GM06990 (cell line): ENCODE measurements at places on chromosomes 7 and 10.

- DNase-seq, result peak; percentile 74
Measured at GRCh38 chr7:50293509-50294179, 10.9 kb upstream of the IKZF1 start.

- no peak for DNase-seq
Measured at GRCh38 chr7:1610013-1610677, 40.3 kb upstream of the PSMG3 start.

GRCh38 chr7:94059746-94060145 is 55.6 kb upstream of the BET1 start:
- DNase-seq, result no peak

GRCh38 chr10:4046030-4046429 is 261.0 kb upstream of the KLF6 start:
- DNase-seq, result no peak

GRCh38 chr7:7862393-7862792 is 106.2 kb upstream of the GLCCI1 start:
- no peak for DNase-seq

DNA sequence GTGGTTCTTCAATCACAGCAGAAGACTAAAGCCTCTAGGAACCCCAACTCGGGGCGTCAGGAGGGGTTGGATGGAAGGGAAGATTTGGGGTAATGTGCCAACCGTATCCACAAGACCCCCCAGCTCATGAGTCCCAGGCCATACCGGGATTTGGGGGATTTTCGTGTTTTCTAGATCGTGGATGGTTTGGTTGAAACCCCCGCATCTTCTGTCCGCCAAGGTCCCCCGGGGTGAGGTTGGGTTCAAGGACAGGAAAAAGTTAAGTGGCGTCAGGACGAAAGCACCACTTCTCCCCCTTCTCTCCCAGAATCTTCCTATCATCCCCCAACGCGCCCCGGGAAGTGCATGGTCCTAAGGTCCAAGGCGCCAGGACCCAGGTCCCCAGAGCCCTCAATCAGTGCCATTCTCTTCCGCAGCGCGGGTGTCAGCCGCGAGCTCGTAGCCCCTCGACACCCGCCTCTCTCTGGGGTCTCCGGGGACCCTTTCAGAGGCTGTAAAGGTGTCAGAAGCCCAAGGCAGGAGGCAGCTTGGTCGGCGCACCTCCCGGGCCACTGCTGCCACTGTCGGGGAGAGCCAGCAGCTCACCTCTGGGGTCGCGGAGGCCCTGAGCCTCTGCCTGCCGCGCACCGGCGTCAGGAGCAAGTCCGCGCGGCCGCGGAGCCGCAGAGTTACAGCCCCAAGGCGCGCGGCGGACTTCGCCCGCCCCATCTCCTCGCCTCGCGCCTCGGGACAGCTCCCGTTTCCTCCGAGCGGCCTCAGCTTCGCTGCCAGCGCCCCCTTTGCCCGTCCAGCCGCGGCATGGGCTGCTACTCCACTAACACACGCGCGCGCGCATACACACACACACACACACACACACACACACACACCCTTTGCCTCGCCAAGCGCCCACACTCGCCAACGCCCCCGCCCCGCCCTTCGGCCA is 1.5 kb downstream of the MKX start:
- peak; percentile 25 for DNase-seq

GRCh38 chr10:117830787-117831212 is 215.9 kb downstream of the RAB11FIP2 start:
- no peak for DNase-seq

GRCh38 chr7:114832906-114833595 is 88.8 kb upstream of the MDFIC start:
- DNase-seq, result peak; percentile 71
